Kidney capillary endothelial cell (primary cell): ENCODE measurements at places on chromosomes 4 and X.

DNA sequence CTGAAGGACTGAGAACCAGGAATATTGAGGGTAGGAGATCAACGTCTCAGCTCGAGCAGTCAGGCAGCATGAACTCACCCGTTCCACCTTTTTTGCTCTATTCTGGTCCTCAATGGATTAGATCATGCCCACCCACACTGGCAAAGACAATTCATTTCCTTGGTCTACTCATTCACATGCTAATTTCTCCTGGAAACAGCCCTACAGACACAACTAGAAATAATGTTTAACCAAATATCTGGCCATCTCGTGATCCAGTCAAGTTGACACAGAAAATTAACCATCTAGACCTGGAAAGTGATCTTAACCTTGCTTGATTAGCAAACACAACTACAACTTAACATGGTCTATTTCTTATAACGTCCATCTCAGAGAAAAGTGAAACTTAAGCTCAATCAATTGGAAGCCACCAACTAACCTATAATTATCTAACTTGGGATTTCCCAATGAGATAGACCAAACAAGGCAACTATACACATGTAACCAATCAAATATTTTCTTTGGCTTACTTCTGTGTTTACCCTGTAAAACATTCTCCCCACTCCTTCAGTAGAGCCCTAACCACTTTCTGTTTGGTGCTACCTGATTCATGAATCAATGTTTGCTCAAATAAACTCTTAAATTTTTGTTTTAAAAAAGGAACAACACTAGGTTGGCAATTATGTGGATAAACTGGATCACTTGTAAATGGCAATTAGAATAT, 69.7 kb upstream of the MAMLD1 start:
- DNase-seq, result no peak

DNA sequence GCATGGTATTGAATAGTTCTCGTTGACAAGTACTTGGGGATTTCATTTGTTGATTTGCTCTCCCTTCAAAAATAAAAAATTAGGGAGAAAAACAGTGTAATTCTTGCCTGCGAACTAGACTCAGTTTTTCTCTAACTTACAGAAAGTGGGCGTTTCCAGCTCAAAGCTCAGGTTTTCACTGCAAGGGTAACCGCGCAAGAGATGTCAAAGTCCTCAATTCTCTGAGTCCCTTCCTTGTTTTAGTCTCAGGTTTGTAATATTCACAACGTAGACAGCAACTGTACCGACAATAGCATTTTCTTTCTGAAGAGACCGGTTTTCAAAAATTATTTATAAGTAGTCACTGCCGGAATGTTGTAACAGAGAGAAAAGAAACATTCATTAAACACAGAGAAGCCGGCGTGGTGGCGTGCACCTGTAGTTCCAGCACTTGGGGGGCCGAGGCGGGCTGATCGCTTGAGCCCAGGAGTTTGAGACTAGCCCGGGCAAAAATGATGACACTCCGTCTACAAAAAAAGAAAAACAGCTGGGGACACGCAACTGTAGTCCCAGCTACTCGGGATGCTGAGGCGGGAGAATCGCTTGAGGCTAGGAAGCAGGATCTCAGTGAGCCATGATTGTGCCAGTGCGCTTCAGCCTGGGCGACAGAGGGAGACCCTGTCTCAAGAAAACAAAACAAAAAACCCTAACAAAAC, 774 bp downstream of the ZCCHC4 start:
- peak; percentile 15 for DNase-seq

GRCh38 chr4:72975488-72975784, 94.1 kb downstream of the COX18 start:
- no peak for DNase-seq

GRCh38 chr4:131974730-131975129, 1174.4 kb upstream of the PCDH10 start:
- no peak for DNase-seq

DNA sequence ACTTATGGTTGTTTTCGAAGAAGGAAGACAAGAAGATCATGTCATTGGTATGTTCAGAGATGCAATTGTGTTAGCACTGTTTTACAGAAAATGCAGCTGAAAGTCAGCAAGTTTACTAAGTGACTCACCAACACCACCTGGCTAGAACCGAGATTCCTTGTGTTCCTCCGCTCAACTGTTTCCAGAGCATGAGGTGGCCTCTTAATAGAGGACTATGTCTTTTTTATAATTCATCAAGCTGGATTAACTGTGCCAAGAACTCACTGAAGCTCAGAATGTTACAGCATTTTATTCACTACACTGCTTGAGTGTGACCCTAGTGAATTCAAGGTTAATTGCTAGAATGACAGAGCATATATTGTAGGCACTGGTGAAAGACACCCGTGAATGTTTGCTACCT, 1573.5 kb upstream of the TENM3 start:
- no peak for DNase-seq

GRCh38 chr4:143362349-143363046, 25.8 kb downstream of the GAB1 start:
- peak; percentile 62 for DNase-seq

GRCh38 chr4:185227131-185227551, 17.7 kb downstream of the SNX25 start:
- DNase-seq, result no peak

DNA sequence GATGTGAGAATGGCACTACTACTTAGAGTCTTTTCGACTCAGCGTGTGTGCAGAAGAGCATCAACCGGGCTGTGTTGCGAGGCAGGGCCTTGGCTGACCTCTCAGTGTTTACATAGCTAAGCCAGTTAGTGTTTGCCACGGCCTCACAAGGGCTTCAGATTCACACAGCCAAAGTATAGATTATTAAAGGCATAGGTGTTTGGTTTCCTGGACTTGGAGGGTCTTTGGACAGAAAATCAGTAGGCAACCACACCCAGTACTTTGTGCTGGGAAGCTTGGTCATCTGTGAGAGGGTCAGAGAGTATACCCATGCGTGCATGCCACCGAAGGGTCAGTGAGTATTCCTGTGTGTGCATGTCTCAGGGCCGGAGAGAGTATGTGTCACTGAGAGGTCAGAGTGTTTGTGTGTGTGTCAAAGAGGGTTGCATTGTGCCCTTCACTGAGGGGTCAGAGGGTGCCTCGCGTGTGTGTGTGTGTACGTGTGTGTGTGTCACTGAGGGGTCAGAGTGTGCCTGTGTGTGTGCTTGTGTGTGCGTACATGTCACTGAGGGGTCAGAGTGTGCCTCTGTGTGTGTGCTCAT, 69.7 kb upstream of the MSANTD1 start:
- no peak for DNase-seq

DNA sequence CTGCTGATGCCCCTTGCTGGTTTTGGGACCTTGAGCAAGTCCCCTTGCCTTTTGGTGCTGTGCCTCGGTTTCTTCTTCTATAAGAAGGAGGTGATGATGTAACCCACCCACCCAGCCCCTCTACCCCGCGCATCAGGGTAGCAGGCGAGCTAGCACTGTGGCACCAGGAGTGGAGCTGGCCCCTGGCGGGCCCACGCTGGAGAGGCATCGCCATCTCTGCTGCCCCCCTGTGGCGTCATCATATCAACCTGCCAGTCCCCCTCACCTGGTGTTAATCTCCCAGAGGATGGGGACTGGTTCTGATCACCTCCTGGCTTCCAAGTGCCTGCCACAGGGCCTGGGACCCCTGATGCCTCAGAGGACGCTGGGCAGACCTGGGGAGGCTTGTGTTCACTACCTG, 6.3 kb upstream of the SORCS2 start:
- DNase-seq, result no peak

GRCh38 chr4:47876784-47877546, 37.4 kb downstream of the NFXL1 start:
- no peak for DNase-seq

DNA sequence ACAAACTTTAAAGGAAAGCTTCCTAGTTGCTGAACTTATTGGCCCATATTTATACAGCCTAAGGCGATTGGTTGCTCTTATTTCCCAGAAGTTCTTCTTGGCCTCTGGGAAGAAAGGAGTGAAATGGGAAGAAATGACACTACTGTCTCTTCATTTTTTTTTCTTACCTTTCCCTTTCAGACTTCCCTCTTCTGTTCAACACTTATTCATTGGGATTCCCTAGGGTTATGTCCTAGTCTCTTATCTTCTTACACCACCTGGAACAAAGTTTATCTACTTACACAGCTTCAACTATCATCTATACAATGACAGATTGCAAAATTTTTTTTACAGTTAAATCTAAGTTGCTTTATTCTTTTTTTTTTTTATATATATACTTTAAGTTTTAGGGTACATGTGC, 68.0 kb downstream of the SNX12 start:
- no peak for DNase-seq

GRCh38 chr4:38940476-38940875, 72.9 kb downstream of the FAM114A1 start:
- no peak for DNase-seq

DNA sequence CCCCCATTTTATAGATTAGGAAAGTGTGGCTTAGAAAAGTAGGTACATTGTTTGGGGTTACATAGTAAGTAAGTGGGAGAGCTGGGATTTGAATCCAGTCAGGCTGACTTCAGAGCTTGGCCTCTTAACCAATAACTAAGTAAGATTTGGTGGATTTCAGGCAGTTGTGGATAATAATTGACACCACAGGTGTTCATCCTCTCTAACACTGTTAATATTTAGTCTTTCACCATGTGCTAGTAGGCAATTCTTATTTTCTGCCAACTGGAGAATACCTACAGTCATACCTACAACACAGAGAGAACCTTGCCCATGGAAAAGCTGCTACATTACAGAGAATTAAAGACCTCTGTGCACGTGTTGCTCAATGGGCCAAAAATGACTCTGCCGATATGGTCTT, 89.5 kb downstream of the DIAPH2 start:
- DNase-seq, result no peak

GRCh38 chr4:74996996-74997395, 64.1 kb downstream of the PARM1 start:
- no peak for DNase-seq

- no peak for DNase-seq
Measured at GRCh38 chrX:82081027-82081426, 879.1 kb downstream of the SH3BGRL start.

DNA sequence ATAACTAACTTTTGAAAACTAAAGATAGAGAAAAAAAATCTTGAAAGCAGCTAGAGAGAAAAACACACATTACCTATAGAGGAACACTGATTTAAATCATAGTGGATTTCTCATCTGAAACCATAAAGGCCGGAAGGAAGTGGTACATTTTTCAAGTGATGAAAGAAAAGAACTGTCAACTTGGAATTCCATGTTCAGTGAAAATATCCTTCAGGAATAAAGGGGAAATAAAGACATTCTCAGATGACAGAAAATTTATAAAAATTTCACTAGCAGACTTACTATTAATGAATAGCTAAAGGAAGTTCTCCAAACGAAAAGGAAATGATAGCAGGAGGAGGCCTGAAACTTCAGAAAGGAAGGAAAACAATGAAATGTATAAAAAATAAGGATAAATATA, 7.6 kb upstream of the JADE3 start:
- DNase-seq, result peak; percentile 37

DNA sequence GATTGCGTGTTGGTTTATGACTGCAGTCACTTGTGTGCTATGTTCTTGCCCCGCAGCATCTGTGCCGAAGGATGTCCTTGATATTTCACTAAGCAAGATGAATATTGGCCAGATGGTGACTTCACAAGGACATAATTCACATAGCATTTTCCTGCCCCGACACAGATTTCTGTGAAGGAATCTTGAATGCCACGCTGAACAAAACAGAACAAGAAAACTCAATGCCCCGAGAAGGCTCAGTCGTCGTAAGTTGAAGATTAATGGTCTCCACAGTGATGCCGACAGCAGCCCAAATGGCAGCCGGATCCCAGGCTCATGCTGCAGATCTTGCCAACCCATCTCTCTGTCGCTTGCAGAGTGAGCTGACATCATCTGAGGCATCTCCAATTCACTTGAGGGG, 145.9 kb downstream of the CPEB2 start:
- no peak for DNase-seq

DNA sequence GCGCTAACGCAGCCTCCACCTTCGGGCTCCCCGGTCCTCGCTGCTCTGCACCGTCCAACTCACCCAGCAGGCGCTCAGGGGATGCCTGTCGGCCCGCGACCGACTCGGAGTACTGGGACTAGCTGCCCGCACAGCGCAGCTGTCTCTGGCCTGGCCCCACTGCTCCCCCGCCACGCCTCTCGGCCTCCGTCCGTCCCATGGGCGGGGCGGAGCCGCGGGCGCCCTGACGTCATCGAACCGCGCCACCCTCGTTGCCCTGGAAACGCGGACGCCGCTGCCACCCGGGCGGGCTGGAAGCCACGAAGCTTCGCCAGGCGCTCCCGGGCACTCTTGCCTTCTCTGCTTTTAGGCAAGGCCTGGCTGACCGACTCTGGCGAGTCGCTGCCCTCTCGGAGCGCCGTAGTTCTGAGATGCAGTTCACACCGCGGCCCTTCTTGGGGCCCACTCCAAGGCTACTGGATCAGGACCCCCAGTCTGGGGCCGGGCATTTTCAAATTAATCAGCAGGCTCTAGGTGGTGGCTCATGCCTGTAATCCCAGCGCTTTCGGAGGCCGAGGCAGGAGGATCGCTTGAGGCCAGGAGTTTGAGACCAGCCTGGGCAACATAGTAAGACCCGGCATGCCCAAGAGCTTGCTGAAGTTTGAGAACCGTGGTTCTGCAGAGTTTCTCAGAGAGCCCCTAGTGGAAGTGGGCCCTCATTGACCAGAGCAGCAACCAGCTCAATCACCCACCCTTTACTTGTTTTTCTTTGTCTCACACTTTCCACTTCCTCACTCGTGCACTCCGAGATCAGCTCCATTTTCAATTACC, 12.0 kb downstream of the ACOX3 start:
- DNase-seq, result peak; percentile 79

GRCh38 chr4:48137846-48138245, 3.8 kb upstream of the TXK start:
- DNase-seq, result no peak

- peak; percentile 86 for DNase-seq
Measured at GRCh38 chr4:15691346-15692135, 9.9 kb downstream of the FAM200B start.

GRCh38 chr4:38055566-38055965, 95.4 kb downstream of the PTTG2 start:
- peak; percentile 31 for DNase-seq

- DNase-seq, result no peak
Measured at GRCh38 chr4:55553441-55554201, 6.9 kb upstream of the CLOCK start.

DNA sequence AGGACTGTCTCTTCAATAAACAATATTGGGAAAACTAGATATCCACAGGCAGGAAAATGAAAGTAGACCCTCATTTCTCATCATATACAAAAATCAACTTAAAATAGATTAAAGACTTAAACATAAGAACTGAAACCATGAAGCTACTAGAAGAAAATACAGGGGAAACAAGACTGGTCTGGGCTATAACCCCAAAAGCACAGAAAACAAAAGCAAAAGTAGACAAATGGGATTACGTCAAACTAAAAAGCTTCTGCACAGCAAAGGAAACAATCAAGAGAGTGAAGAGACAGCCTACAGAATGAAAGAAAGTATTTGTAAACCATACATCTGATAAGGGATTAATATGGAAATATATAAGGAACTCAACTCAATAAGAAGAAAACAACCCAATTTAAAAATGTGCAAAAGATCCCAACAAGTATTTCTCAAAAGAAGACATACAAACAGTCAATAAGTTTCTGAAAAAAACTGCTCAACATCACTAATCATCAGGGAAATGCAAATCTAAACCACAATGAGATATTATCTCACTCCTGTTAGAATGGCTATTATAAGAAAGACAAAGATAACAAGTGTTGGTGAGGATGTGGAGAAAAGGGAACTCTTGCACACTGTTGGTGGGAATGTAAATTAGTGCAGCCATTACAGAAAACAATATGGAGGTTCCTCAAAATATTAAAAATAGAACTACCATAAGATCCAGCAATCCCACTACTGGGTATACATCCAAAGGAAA, 325.3 kb upstream of the RASGEF1B start:
- DNase-seq, result no peak
